Activated T-cell treated with anti-CD3 and anti-CD28 coated beads for 24 hours (primary cell): ENCODE measurements at places on chromosomes 12 and 14.

DNA sequence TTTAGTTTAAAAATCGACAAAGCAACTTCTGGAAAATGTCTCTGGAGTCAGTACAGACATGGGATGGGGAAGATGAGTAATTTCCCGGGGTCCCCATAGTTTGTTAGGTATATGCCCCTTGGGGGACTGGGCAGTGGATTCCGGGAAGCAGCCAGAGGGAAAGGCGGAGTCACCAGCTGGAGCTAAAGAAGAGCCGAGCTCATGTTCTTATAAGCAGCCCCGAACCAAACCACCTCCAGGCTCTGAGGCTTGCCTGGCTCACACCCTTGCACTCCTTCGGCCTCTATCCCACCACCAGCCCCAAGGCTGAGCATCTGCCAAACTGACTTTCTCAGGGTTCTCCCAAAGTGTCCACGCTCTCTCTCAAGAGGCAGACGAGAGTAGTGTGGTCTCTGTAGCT lies 117.8 kb downstream of the PAH start:
- DNase-seq, result no peak

- no peak for DNase-seq
Measured at GRCh38 chr12:45131506-45131905, 80.6 kb upstream of the DBX2 start.

- no peak for DNase-seq
Measured at GRCh38 chr12:94231709-94232108, 83.3 kb downstream of the PLXNC1 start.

DNA sequence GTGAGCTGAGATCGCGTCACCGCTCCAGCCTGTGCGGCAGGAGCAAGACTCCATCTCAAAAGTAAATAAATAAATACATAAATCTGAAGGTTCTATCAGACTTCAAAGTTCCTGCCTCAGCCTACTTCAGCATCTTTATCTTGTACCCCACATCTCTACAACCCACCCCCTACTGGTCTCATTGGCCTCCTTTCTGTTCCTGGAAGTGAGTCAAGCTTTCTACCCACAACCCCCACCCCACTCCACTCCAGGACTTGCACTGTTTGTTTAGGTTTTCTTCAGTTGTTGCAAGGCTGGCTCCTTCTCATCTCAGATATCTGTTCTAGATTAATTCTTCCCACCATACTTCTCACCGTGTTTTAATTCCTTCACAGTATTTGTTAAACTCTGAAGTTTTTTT lies 714 bp upstream of the PSMC6 start:
- peak; percentile 41 for DNase-seq

GRCh38 chr12:98955284-98955683 lies 310.2 kb downstream of the APAF1 start:
- no peak for DNase-seq

GRCh38 chr14:102893452-102893851 lies 29.0 kb upstream of the AMN start:
- no peak for DNase-seq
